ENCODE measurements at places on chromosomes 6 and 20.

GRCh38 chr20:38212806-38213606 is 47.5 kb downstream of the KIAA1755 start:
- no peak for DNase-seq

- DNase-seq = no peak
Observed at GRCh38 chr6:96809119-96809518, 28.2 kb downstream of the GPR63 start.

GRCh38 chr6:112109262-112109661 is 21.9 kb downstream of the FAM229B start:
- DNase-seq = no peak

DNA sequence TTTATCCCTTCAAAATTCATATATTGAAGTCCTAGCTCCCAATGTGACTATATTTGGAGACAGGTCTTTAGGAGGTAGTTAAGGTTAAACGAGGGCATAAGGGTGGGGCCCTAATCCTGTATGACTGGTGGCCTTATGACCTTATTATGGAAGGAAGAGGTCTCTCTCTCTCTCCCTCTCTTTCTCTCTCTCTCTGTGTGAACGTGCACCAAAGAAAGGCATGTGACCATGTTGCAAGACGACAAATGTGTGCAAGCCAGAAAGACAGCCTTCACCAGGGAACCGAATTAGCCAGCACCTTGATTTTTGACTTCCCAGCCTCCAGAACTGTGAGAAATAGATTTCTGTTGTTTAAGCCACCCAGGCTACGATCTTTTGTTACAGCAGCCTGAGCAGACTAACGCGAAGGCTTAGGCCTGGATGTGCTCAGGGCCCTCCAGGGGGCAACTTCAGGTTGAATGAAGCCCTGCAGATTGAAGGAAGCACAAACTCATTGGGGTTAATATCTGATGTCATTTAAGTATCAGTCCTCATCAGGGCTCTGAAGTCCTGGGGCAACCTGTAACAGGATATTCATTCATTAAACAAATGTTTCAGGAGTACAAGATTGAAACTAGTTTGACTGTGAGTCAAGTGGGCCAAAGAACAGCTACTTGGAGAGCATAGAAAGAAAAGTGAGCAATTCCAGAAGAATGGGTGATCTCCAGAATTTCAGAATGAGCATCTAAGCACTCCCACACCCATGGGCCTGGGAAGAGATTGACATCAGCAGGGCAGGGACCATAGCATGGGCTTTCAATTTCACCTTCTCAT is 157.4 kb upstream of the TNFAIP3 start:
- DNase-seq = no peak

DNA sequence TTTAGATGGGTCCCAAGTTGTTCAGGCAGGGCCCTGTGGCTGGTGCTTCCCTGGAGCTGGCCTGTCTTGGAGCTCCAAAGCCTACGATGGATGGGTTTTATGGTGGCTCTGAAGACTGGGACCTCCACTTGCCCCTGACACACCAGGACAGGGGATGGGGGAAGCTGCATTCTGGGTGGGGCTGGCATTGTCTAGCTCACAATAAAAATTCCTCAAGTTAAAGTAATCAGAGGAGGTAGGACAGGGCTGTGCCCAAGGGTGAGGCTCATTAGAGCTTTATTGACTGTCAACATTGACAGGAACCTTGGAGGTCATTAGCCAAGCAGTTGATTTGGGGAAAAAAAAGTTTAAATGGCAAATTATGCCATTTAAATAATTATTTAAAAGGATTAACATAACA is 35.7 kb downstream of the TFAP2C start:
- DNase-seq = no peak

DNA sequence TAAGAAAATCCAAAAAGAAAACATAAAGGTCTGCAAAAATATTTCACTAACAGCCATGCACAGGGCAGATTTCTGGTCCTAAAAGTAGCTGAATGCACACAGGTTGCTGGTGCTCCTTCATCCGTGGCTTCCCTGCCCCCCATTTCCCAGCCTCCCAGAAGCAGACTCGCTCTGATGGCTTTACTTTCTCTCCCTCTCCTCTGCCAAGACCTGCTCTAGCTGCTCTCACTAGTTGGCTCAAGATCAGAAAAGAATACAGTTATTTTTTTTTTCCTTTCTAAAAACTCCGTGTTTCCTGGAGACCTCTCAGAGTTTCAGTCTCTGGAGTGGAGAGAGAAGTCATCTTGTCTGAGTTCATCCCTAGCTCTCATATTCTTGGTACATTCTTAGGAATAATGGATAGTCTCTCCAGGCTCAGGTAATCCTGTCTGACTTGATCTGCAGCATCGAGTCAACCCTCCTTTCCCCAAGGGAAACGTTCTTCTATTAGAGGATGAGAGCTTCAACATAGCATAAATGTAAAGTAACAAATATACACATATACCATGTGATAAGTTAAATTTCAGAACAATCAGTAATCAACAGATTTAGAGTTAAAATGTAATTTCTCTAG is 214.2 kb downstream of the TBC1D7 start:
- no peak for DNase-seq

GRCh38 chr20:2671977-2672376 is 8.0 kb upstream of the IDH3B start:
- DNase-seq = no peak

DNA sequence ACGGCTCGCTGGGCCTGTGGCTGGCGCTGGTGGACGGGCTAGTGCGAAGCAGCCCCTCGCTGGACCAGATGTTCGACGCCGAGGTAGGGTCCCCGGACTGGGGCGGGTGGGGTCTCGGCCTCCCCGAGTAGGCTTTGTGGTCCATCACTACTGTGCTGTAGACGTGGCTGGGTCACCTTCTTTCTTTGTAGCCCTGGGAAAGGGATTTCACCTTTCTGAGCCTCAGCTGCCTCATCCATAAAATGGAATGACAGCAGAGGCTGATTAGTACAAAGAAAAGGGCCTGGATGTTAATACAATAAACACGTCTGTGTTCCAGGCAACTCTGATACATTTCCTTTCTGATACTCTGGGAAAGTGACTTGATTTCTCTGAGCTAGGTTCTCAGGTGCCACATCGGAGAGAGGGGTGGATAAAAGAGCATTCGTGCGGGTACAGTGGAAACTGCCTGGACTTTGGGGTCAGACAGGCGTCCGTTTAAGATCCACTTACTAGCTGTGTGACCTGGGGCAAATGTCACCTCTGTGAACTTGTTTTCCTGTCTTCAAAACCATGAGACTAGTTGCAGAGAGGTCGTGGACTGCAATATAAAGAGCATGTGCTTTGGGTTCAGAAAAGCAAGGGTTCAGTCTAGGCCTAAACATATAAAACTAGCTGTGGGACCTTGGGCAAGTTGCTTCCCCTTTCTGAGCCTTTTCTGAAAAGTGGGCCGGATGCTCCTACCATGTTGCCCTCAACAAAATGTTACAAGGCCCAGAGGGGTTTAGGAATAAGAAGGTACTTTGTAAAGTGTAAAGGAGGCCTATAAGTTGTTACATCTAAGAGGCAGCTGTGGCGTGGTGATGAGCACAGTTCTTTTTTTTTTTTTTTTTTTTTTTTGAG is 896 bp downstream of the SYS1 start:
- DNase-seq = no peak

DNA sequence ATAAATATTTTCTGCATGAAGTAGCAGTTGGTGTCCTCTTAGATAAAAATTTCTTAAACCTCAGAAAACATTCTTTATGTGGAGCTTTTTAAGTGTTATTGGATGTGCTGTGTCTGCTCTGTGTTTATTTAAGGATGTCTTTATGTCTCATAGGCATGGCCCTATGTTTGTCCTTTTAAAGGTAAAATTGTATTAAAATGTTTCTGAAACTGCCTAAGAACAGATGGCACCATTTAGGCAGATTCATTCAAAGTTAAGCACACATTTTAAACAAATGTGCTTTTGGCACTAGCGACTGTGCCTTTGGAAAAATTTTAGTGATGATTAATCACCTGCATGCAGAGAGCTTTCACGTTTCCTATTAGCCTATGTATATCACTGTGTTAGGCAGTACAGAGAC is 125.2 kb downstream of the KIF6 start:
- DNase-seq = no peak

- DNase-seq = no peak
Observed at GRCh38 chr20:61748376-61748775, 317.3 kb downstream of the TAF4 start.

DNA sequence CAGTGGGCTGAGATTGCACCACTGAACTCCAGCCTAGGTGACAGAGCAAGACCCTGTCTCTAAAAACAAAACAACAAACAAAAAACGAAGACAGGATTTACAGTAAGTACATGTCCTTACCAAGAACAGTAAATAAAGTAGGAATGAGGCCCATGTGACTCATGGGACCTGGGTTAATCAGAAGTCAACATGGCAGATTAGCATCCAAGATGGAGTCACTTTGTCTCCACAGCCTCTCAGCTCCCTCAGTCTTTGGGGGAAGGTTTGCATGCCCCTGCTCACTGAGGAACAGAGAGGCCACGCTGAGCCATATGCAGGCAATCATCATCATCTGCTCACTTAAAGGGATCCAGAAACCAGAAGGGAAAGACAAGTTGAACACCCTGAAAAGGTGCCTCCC is 7.8 kb upstream of the MUC22 start:
- no peak for DNase-seq

DNA sequence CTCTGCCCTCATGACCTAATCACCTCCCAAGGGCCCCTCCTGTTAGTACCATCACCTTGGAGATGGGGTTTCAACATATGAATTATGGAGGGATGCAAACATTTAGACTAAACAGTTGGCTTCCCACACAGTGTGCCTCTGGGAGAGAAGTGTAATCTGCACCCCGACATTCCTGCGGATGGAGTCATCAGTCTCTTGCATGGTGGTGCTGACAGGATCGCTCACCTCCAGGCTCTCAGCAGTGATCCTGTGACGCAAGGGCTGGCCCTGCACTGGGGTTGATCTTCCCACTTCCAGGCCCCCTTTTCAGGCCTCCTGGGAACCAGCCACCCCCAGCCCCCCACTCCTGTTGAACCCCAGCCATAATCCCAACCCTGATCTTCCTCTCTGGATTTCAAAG is 16.0 kb upstream of the PI16 start:
- DNase-seq = no peak

DNA sequence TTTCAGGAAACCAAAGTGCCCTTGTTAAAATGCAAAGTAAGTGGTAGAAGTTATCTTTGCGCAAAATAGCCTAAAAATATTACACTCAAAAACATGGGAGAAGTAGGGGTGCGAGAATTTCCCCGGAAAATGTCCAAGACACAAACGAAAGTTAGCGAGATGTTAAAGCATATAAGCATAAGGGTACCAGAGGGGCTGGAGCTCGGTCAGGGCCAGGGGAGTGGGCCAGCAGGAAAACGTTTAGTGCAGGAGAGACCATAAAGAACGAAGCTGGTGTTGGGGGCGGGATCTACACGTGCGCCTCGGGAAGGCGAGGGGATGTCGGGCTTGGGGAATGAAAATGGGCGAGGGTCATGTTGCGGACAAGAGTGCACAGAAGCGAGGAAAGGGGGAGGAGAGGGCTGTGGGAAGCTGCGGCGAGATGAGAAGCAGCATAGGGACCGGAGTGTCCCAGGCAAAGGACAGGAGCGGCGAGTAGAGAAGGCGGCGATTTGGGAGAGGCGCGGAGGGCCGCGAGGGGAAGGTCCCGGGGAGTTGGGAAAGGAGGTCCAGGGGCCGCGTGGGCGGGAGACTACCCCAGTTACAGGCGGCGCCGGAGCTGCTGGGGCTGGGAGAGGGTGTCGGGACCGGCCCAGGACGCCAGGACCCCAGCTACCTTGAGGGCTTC is 600 bp downstream of the XPO5 start:
- peak; percentile 5 for DNase-seq

DNA sequence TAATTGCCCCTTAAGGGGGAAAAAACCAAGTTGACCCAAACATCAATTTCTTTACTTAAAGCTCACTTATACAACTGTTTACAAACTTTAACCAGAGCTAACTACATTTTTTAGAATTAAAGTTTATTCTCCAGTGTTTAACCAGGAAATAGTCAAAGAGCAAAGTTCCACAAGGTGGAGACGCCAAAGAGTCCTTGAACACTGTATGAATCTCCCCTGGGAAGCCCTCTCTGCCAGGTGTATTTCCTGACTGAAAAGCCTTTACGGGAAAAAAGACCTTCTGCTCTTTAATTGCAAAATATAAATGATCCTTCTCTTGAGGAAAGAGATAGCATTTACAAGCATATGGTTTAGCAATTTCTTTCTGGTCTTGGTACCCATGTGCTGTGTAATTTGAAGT is 36.2 kb downstream of the BTBD9 start:
- DNase-seq = no peak

- DNase-seq = no peak
Observed at GRCh38 chr20:6401893-6402557, 279.2 kb upstream of the FERMT1 start.

DNA sequence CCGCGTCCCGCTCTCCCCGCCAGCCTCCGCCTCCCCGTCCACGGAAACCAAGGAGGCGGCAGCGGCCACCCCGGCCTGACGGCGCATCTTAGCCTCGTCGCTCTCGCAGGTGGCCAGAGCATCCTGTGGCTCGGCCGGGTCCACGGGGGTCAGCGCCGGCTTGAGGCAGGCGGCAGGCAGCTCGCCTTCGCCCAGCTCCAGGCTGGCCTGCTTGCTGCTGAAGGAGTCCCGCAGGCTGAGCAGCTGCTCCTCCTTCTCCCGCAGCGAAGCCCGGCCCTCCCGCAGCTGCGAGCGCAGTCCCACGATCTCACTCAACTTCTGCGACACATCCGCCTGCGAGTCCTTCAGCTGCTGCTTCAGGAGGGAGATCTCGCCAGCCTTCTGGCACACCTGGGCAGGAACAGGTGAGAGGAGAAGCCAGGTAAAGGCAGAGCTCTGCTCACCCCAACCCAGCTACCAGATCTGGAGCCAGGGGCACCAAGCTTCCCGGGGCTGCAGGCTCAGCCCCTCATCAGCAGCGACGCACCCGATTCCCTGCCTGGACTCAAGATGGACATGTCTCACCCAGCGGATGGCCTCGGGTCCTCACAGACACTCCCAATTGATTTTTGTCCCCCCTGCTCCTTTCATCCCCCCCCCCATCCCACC is 5.2 kb upstream of the FASTKD5 start:
- no peak for DNase-seq

DNA sequence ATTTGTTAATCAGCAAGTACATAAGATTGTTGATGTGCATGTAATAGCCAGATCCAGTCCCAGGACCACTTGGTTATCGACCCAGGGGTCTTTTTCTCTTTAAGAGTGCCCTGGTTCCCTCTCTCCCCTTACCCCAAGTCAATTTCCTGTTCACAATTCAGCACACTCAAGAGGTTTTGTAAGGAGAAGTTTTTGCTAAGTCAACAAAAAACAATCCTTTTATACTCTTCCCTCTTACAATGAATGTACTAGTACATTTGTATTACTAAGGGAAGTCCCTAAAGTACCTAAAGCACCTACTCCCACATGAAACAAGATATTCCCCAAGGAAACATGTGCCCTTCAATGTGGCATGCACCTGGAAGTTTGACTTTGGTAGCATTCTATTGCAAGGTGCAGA is 1.6 kb upstream of the NT5DC1 start:
- no peak for DNase-seq

DNA sequence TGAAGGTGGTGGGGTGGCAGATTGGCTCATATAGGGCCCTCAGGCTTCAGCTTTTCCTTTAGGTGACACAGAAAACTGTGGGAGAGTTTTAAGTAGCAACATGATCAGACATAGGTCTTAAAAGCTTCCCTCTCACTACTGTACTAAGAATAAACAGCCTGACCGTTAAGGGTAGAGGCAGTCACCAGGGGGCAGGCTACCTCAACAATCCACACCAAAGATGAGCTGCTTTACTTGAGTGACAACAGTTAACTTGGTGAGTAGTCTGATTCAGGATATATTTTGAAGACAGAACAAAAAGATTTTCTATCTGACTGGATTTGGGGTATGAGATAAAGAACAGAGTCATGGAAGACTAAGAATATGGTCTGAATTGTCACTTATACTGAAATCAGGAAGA is 193.1 kb upstream of the SHLD1 start:
- DNase-seq = peak; percentile 51
